ENCODE measurements at places on chromosomes 7 and 10.

- DNase-seq = no peak
Measured at GRCh38 chr10:63582690-63583089, 61.5 kb downstream of the REEP3 start.

DNA sequence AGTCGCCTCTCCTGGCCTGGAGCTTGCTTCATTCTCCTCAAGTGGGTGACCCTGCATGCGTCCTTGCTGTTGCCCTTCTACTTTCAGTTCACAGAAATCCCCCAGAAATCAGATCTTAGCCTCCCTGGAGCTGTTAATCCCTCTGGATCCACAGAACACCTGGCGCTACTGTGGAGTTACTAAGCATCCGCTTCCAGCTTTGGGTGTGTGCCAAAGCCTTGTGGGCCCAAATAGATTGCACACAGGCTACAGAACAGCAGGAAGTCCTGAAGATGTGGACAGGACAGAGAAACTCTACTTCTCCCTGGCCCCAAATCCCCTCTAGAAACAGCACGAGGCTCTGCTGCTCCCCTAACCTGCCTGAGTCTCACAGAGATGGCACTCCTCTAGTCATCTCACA is 36.6 kb upstream of the PDLIM1 start:
- DNase-seq = no peak

DNA sequence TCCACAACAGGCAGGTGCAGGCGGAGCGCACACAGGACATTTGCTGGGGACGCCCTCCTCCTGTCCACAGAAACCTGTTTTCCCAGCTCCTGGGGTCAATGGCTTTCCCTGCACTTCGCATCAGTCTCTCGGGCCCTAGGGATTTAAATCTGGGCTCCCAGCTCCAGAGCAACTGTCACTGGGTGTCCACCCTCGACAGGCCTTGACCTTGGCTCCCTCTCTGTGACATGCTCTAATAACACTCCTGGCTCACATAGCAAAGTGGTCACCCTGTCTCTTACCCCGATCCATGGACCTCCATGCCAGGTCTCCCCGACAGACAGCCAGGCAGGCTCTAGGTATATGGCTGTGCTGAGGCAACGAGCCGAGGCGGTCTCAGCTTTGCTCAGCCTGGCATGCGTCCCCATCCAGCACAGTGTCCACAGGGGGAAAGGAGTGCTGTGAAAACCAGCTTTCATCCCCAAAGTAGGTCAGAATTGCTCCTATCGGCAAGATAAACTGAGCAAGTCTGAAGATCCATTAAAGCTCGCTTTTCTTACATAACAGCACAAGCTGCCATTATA is 195.6 kb downstream of the TNS3 start:
- no peak for DNase-seq

DNA sequence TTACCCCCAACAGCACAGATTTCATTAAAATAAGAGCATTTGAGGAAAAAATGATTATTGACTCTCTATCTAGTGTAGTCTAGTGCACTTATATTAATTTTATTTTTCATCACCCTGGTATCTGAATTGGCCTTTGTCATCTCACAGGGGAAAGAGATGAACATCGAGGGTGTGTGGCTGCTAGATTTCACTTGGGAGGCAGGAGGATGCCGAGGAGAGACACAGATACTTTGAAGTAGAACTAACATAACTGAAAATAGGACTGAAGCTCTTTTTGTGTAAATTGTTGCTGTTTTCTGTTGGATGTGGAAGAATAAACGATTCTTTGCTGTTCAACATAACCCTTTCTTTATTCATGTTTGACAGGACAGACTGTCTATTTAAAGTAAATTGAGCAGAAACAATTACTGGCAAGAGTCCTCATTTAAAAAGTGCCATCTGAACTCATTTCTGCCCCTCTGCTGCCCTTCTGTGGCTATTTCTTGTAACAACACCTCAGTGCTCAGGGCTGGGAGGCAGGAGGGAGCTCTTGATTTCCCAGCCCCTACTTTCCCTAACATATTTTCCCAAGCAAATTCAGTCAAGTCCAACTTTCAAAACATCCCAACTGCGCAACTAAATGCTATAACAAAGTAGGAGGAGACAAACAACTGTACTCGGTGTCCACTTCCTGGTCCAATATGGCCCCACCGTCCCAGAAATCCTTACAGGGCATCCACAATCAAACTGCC is 15.6 kb downstream of the LYZL1 start:
- no peak for DNase-seq

- DNase-seq = peak; percentile 7
Measured at GRCh38 chr7:7944619-7945282, 23.8 kb upstream of the GLCCI1 start.

DNA sequence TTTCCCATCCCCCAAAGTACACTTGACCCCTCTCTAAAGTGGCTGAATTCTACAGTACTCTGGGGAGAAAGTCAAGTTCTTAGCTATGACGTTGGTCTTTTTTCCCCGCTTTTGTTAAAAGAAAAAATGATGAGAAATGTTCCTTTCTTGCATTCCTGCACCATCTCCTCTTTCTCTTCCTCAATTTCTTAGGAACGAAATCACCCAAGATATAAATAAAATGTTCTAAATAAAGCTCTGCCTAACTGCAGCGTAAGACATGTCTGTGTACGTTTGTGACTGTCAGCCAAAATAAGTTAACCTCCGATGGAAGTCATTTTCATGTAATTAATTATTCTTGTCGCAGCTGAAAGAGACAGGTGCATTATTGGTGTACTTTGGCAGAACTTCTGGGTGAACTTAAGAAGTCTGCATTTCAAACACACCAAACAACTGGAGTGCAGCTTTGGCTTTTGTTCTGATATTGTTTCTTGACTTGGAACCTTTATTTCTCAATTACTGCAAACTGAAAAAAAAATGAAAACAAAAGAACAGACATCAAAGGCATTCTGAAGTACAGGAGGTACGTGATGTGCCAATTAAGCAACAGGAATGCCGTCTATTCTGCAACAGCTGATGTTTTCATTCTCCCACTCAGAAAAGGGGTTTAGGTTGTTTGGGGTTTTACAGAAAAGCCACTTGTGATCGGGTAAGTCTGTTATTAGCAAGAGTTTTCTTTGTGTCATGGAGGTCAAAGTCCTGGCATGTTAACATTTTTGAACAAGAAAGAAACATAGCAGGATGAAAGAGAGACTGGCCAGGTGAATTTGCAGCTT is 82.4 kb upstream of the SDK1 start:
- DNase-seq = no peak

DNA sequence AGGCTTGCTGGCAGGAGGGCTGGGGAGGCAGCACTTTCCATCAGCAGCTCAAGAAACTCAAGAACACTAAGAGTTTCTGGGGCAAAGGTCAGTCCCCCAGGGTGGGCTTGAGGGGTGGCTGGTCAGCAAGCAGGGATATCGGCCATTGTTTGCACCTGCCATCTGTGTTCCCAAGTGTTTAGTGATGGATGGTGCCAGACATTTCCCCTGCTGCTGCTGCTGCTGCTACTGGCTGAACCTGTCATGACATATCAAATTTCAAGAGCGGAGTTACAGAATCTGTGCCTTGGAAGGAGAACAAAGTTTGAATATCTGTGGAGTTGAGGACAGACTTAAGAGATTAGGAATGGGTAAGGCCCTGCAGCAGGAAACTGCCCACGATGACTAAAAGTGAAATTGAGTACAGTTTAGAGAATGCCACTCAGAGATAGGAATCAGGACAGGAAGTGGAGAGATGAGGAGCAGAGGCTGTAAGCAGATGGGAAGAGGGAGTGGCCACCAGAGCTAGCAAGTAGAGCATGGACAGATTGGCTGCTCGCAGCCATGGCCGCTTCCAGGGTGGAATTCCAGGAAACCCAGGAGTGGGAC is 39.2 kb upstream of the PPP1R3C start:
- no peak for DNase-seq

DNA sequence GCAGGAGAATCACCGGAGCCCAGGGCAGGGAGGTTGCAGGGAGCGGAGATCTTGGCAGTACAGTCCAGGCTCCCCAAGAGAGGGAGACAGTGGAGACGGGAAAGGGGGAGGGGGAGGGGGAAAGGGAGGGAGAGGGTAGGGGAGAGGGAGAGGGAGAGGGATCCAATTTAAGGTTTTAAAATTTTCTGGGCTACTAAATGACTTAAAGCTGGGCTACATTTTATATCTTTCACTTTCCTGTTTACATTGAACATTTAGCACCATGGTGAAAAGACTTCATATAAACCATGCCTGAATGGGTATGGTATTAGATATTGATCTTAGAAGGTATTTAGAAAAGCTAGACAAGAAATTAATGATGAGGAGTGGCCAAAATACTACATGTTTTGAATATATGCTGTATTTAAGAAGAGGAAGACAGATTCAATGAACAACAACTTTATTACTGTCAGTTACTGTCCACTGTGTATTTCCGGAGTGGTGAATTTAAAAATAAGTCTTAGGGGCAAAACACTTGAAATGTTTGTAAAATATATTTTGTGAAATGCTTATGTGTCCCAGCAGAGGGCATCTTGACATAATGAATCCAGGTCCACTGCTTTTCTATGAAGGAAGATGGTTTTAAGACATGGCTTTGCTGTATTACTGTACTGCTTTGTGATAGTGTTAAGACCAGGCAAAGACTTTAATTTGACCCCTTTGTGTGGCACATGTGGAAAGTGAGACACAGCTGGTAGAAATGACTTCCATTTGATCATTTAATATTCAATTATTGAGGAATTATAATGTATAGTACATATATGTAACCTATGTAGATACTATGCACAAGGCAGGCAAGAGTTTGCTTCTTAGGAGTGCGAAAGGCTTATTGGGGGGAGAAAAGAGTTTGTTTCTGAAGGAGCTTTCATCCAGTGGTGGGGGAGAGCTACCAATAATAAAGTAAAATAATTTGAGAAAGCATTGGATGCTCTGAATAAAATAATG is 52.8 kb downstream of the NRF1 start:
- DNase-seq = no peak

DNA sequence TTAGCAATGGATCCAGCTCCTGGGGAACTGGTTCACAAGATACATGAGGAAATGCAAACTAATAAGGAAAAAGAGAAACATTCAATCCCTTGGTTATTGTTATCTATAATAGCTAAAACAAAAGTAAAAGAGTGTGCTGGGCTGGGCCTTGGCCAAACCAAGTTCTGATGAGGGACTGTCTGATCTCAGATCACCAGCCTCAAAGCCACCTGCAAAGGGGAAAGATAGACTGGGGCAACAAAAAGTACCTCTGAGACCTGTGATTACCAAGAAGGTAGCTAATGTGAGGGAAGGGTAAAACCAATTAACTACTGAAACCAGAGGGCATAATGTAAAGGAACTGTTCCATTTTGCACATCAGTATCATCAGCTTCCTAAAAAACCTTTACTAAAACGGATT is 51.2 kb downstream of the HTR7 start:
- DNase-seq = no peak

GRCh38 chr10:29598851-29599311 is 35.9 kb downstream of the SVIL start:
- DNase-seq = no peak

- no peak for DNase-seq
Measured at GRCh38 chr7:114302858-114303257, 111.8 kb upstream of the FOXP2 start.

DNA sequence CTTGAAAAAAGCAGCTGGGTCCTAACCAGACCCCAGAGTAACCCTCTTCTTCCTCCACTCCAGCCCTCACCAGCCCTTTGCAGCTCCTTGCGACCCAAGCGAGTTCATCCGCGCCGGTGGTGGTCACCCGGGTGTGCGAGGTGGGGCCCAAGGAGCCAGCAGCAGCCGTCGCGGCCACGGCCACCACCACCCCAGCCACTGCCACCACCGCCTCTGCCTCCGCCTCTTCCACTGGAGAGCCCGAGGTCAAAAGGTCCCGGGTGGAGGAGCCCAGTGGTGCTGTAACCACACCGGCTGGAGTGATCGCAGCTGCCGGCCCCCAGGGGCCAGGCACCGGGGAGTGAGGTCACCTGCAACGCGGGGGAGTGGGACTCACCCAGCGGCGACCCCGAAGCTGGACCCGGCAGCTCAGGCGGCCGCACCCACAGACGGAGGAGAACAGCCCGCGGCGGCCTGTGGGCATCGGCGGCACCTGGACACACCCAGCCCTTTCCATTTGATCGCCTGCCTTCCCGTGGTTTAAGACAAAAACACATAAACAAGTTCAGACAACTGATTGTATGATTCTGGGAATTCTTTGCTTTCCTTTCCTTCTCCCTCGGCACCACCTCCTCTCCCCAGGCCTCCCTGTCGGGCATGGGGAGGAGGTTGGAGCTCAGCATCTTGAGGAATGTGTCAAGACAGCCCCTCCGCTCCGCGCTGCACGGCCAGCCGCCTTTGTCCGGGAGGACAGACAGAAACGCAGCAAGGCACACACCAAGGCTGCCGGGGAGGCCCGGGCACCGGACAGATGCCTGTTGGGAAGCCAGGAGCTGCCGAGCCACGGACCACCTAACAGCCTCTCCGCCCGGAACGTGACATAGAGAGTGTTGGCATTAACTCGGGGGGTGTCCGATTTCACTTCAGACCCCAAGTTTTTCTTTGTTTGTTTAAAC is 13.0 kb upstream of the AP5Z1 start:
- no peak for DNase-seq

GRCh38 chr7:135970682-135971365 is 6.3 kb downstream of the MTPN start:
- no peak for DNase-seq

DNA sequence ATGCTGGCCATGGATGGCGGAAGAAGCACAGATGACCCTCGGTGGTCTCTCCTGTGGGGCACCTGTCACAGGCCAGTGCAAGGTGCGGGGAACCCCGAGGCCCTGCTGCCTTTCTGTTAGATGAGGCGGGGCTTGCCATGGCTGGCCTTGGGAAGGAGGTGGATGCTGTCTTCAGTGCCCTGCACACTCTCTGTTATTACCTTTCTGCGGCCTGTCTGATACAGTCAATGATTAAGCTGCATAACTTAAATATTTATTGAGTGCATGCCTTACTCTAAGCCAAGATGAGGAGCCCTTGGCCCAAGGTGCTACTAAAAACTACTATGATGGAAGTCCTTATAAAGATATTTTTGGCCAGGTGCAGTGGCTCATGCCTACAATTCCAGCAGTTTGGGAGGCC is 36.7 kb upstream of the MNX1 start:
- no peak for DNase-seq

- no peak for DNase-seq
Measured at GRCh38 chr7:20521243-20521642, 94.2 kb upstream of the ABCB5 start.

DNA sequence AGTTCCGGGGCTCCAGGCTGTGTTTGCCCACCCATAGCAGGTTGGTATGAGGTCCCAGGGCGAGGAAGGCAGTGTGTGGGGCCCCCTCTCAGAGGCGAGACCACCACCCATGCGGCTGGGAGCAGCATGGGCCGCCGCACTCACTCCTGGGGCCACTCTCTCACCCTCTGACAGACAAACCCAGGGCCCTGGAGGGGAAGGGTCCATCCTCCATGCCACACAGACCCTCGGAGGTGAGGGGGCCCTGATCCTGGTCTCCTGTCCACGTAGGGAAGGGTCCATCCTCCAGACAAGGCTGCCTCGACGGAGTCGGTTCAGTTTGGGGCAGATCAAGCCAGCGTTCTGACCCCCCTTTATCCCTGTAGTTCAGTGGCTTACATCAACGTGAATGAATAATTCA is 230.8 kb downstream of the ELFN1 start:
- DNase-seq = no peak

DNA sequence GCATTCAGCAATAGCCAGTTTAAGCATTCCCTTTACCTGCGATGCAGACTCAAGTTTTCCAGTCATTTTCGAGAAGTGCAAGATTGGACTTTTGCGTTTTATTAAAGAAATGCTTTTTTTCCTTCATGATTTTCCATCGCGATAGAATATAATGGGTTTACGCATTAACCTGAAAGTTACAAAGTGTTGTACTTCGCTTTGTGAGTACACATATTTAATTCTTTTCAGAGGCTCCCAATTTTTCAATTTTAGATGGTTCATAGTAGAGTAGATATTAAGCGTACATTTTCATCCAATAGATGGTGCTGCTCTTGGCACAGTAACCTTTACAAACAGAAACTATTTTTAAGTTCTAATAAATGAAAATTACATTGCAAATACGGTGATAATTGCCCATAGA is 1.3 kb downstream of the PTPRZ1 start:
- DNase-seq = no peak

Data from T follicular helper cell (primary cell).